GM03348 (cell line): ENCODE measurements at places on chromosomes 7 and 10.

DNA sequence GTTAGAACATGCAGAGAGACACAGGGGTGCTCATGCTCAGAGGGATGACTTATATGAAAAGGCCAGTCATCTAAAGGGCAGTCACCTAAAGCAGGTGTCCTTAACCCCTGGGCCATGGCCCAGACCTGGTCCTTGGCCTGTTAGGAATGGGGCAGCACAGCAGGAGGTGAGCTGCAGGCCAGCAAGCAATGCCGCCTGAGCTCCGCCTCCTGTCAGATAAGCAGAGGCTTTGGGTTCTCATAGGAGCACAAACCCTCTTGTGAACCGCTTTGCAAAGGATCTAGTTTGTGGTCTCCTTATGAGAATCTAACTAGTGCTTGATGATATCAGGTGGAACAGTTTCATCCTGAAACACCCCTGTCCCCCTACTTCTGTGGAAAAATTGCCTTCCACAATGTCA lies 14.5 kb downstream of the ANKRD7 start:
- no peak for DNase-seq

- no peak for DNase-seq
Measured at GRCh38 chr10:63240807-63241206, 107.7 kb downstream of the NRBF2 start.

DNA sequence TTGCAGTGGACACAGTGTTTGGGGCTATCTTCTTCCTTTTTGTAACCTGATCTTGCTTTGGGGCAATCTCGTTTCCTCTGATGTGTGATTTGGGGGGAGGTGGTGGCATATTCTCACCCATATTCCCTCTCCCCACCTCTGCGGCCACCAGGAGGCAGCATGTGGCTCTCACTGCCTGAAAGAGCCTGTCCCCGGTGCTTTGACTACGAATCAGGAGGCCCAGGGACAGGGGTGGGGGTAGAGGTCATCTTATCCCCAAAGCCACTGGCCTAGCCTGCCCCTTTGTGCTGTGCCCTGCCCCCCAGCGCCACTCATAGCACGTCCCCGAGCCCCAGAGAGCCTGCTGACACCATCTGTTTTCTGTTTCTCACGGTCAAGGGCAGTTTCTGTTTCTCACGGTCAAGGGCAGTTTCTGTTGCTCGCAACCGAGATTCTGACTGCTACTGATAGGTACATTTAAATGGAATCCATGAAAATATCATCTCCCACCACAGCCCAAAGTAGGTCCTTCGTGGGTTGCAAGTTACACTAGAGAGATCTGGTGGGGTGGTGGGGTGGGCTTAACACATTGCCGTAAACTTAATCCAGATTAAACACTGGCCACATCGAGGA lies 28.2 kb downstream of the PHYH start:
- peak; percentile 17 for DNase-seq

DNA sequence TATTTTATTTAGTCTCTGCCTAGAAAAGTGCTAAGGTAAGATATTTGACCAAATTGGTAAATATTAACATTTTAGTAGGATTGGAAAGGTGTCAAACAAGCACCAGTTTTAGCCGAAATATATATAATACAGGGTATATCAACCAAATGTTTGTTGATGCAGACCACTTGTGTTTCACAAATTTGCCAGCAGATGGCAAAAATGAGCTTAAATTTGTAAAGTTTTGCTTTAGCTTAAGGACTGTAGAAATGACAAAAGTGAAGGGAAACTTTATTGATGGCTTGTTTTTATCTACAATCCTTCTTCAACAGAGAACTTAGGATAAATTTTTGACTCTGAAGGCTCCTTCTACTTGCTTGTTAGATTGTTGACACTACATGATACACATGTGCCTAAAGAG lies 4.8 kb upstream of the POLR1F start:
- peak; percentile 25 for DNase-seq
